ENCODE measurements at places on chromosomes 2 and 18.

DNA sequence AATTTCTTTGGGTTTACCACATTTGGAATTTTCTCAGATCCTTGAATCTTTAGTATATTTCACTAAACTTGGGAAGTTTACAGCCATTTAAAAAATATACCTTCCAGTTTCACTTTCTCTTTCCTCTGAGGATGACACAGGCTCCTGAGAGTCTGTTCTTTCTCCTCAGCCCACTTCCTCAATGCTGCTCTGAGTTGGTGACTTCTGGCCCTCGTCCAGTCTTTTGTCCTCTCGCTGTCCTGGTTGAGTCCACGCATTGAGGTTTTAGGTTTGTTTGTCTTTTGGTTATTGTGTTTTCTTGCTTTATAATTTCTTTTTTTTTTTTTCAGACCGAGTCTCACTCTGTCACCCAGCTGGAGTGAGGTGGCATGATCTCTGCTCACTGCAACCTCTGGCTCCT lies 40.7 kb upstream of the GALR1 start:
- no peak for DNase-seq

- no peak for DNase-seq
Measured at GRCh38 chr2:179917272-179917671, 55.9 kb upstream of the ZNF385B start.

GRCh38 chr18:74526488-74526887 lies 7.8 kb upstream of the CNDP1 start:
- DNase-seq, result no peak

GRCh38 chr2:122737429-122738077 lies 982.1 kb downstream of the TSN start:
- no peak for DNase-seq

All from activated CD4-positive, alpha-beta T cell treated with anti-CD3 and anti-CD28 coated beads for 24 hours (primary cell).